ENCODE measurements at places on chromosomes 2 and 18.

GRCh38 chr2:134453973-134454372 is 200.1 kb downstream of the MGAT5 start:
- DNase-seq, result no peak

DNA sequence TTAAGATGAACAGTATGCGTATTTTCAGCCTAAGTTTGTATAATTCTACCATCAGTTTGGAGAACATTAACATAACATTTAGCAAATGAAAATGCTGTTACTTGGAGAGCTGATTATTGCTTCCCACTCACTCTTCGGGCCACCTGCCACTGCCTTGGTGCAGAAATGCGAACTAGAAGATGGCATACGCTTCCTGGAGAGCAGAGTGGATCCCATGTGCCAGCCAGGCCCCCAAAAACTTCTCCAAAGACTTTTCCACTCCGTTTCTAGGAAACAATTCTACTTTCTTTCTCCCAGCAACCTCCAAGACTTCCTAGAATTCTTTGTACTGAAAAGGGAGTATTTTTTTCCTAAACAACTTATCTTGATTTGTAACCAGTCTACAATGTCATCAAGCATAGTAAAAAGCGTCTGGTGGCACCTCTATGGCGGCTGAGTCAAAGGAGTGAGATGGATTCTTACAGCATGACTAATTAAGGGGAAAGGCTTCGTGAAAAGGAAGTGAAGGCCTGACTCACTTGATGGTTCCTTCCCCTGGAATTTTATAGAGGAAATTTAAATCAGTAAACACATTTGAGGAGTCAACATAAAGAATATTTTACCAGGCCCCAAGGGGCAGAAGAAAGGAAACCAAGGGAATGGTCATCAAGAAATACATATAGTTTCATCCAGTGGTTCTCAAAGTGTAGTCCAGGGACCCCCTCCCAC is 36.6 kb downstream of the FEZ2 start:
- DNase-seq, result no peak

DNA sequence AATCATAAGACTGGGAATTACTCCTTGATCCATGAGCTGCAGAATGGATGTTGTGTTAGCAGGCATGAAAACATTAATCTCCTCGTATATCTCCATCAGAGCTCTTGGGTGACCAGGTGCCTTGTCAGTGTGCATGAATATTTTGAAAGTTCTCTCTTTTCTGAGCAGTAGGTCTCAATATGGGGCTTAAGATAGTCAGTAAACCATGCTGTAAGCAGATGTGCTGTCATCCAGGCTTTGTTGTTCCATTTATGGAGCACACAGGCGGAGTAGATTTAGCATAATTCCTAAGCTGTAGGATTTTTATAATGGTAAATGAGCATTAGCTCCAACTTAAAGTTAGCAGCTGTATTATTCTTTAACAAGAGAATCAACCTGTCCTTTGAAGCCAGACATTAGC is 160.3 kb downstream of the MYO1B start:
- DNase-seq, result no peak

DNA sequence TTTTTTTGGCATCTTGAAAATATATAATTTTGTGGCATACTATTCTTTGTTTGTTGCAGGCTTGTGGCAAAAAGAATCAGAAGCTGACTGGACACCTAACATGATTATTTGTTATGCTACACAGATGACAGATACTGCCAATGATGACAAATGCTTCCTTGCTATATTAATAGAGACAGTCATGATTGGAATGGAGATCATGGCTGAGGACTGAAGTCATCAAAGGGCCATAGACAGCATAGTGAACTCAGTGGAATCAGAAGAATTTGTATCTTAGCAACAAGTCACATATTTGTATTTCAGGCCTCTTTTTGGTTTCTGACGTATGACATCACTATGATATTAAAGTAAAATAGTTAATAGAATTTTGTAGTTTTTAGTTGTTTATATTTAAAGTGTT is 1003.8 kb upstream of the DDX18 start:
- DNase-seq, result no peak

- no peak for DNase-seq
These were observed 22.2 kb downstream of the DSC2 start for GRCh38 chr18:31079973-31080372.

GRCh38 chr2:143581134-143581533 is 451.9 kb downstream of the ARHGAP15 start:
- no peak for DNase-seq

DNA sequence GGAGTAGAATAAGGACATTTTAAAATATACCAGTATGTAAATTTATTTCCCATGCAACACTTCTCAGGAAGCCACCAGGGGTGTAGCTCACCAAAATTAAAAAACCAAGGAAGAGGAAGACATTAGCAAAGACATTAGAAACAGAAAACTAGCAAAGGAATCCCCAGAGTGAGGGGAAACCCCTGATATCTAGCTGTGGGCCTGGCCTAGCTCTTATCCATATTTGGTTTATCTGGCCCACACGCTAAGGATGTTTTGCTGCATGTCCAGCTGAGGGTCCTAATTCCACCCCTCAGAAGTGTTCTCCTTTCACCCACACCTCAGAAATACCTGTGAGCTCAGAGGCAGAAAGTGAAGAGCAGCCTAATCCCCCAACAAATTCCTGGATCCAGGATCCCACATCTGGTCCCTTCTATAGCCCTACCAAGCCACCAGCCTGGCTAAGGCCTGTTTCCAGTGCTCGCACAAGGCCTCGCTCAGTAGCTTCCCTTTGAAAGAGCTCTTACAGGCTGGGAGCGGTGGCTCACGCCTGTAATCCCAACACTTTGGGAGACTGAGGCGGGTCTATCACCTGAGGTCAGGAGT is 17.4 kb downstream of the OSBPL1A start:
- DNase-seq, result no peak

GRCh38 chr18:63119647-63120046 is 199.9 kb downstream of the BCL2 start:
- DNase-seq, result no peak

GRCh38 chr2:116879650-116880160 is 934.8 kb upstream of the DDX18 start:
- DNase-seq, result no peak

GRCh38 chr2:68548396-68548795 is 81.0 kb downstream of the APLF start:
- DNase-seq, result no peak

DNA sequence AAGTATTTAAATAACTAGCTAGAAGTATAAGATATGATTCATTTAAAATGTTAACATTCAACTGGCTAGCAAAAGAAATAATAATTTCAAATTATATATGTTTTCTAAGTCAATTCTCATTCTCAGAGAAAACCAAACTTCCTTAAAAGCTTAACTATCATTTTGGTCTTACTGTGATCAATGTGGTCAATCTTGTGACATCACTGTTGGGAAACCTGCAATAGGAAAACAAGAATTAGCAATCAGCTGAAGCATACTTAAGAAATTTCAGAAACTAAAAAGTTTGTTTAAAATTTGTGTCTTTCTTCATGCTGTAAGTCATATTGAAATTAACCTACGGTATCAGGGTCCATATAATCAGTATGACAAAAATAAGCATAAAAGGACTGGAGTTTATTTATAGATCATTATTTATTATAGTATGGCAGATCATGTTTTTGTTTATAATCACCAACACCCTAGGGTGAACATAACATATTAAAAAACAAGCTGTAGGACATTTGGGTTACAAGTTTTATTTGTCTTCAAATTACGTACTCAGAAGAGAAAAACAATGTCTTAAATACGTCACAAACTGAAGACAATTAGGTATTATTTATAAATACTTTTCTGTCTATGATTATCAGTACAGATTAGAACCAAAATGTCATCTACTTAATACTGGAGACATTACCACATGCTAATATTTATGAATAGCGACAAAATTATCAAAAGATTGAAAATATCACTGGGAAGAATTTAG is 60.5 kb downstream of the BAZ2B start:
- no peak for DNase-seq

All from stimulated activated CD4-positive, alpha-beta T cell treated with anti-CD3 and anti-CD28 coated beads, Interleukin-1b, Interleukin-23, amount 100 ng/mL, for 1 hour (primary cell).